Stimulated activated CD8-positive, alpha-beta memory T cell treated with anti-CD3 and anti-CD28 coated beads, Interleukin-7, amount 100 ng/mL, for 48 hours (primary cell): ENCODE measurements at places on chromosomes 12 and 14.

GRCh38 chr12:46608431-46609272 is 217.1 kb downstream of the SLC38A4 start:
- DNase-seq: no peak

GRCh38 chr14:58501214-58501816 is 73.8 kb downstream of the KIAA0586 start:
- DNase-seq: no peak

- no peak for DNase-seq
Measured at GRCh38 chr12:118061873-118062843, 1.2 kb upstream of the WSB2 start.

GRCh38 chr12:4829793-4830162 is 79.9 kb upstream of the KCNA1 start:
- no peak for DNase-seq

- DNase-seq: no peak
Measured at GRCh38 chr14:63933711-63934110, 80.9 kb downstream of the SYNE2 start.

- DNase-seq: no peak
Measured at GRCh38 chr14:55347040-55347439, 64.6 kb downstream of the ATG14 start.

DNA sequence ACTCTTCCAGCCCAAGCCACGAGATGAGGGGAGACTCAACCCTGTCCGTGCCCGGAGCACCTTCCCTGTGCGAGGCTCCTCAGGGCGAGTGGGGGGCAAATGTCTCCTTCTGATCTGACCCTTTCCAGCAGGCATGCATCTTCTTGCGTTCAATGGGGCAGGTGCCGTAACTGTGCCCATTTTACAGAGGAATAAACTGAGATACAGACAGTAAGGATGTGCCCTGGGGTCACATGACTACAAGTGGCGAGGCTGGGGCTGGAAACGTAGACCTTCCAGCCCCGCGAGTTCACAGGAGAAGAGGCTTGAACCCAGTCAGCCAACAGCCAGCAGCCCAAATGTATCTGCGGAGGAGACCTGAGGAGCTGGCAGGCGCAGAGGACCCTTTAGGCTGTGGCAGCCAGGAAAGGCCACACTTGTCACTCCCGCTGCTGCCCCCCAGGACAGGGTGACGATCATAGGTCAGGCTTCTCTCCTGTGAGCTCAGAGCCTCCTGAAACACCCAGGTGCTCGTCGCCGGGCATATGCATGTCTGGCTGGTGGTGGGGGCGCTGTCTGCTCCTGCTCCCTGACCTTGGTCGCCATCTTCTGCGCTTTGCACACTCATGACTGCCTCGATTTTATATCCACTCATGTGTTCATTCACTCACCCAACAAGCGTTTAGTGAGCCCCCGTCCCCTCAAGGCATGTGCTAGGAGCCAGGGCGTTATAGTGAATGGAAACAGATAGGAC is 41.7 kb downstream of the CCDC88C start:
- DNase-seq: no peak

- DNase-seq: no peak
Measured at GRCh38 chr12:91056488-91056887, 1.3 kb downstream of the KERA start.

- DNase-seq: no peak
Measured at GRCh38 chr12:19671695-19672094, 232.4 kb downstream of the AEBP2 start.

DNA sequence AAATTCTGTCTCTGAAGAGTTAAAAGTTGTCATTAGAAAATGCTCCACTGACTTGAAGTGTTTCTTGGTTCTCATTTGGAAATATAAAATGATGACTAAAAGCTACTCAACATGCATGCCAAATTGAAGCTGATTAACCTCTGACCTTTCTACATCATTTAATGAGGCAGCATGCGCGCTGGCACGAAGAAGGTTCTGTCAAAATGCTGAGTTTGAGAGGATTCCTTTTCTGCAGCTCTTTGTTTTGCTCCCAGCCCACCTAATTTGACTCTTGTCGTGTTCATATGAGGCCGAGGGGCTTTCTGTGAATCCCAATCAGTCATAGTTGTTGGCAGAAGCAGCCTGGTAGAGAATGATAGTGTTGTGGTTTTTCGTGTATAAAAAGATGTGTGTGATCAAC is 153.4 kb downstream of the BRMS1L start:
- no peak for DNase-seq

- no peak for DNase-seq
Measured at GRCh38 chr14:54342806-54343205, 54.0 kb upstream of the CDKN3 start.

GRCh38 chr12:67045650-67046049 is 223.5 kb upstream of the CAND1 start:
- DNase-seq: no peak
